ENCODE measurements at places on chromosomes 1 and 21.

DNA sequence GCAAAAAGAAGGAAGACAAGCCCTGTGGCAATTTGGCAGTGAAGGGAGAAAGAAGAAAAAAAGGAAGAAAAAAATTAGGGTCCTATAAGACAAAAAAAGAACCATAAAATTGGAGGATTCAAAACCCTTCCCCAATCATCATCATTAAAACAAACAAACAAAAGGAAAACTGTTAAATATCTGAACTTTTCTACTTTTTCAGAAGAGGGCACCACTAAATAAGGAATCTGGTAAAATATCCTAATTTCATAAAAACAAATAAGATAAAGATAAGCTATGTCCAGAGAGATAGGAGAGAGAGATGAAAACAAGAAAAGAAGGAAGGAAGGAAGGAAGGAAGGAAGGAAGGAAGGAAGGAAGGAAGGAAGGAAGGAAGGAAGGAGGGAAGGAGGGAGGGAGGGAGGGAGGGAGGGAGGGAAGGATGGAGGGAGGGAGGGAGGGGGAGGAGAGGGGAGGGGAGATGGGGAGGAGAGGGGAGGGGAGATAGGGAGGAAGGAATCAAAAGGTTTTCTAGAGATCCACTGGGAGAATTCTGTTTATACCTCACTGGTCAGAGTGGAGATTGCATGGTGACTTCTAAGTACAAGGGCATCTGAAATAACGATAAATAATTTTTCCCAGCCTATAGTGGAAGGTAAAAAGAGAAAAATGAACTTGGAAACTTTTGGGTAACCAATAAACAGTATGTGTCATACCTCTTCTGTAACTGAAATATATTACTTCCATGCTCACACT lies 10.4 kb upstream of the FMO2 start:
- DNase-seq, result no peak

DNA sequence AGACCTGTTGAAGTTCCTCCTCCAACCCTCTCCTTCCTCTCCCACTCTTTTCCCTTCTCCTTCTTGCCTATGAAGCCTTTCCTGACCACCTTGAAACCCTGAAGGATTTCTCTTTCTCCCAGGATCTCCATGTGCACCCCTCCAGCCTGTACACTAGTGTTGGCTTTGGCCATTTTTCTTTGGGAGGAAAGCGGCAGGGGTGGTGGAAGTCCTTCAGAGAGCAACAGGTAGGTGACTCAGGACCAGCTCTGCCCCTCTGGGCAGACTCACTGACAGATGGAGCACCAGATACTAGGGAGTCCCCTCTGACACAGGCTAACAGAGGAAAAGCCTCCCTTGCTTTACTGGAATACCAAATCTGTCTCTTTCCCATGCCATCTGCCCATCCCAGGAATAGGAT lies 4.6 kb downstream of the SLC26A9 start:
- DNase-seq, result no peak

DNA sequence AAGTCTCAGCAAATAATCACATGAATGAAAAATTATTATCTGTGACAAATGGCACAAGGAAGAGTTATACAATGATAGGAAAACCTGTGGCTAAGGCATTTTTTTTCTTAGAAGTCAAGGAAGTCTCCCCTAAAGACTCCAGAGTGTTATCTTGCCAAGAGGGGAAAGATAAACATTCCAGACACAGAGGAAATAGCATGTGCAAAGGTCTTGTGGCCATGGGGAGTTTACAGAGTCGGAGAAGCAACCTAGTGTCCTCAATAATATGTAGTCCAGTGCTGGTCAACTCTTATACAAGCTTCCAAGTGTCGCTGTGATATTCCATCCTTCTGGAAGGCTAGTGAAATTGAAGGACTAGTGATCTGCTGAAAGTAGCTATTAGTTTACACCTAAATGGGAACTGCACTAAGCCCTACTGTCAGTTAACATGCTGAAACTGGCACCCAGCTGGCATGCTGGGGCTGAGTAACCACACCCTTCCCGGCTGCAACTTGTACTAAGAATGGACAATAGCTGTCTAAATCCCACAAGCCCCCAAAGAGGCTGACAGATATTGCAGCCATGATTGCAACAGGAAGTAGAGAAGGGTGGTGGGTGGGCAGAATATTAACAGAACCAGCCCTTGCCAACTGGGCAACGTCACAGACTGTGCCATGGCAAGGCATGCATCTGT lies 11.5 kb upstream of the ATP1B1 start:
- DNase-seq, result no peak

DNA sequence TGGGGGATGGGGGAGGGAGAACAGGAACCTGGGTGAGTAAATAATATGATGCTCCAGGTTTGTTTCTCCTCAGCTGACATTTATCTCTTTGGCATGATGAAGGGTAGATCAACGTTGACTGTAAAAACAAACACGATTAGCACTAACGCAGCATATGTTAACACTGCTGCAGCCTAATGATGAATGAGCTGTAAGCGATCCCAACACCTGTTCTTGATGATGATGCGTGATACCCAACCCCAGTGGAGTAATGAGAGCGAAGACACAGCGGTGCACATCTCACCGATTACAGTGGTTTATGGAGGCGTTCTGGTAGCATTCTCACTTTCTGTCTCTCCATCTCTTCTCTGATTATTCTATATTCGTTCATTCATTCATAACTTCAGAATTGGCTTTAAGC lies 640.4 kb downstream of the USP25 start:
- DNase-seq, result no peak

- DNase-seq, result no peak
These were observed 95.7 kb upstream of the NR5A2 start for GRCh38 chr1:199931666-199932377.

- no peak for DNase-seq
These were observed 61.9 kb upstream of the ADGRL2 start for GRCh38 chr1:81738875-81739274.

- DNase-seq, result no peak
These were observed 3.5 kb downstream of the KRTAP10-9 start for GRCh38 chr21:44630440-44630839.

- no peak for DNase-seq
These were observed 81.5 kb downstream of the RRAGC start for GRCh38 chr1:38778051-38778450.

- DNase-seq, result no peak
These were observed 91.2 kb upstream of the SLC45A1 start for GRCh38 chr1:8226747-8227146.

GRCh38 chr21:16755061-16755460 lies 757.8 kb upstream of the CXADR start:
- no peak for DNase-seq

DNA sequence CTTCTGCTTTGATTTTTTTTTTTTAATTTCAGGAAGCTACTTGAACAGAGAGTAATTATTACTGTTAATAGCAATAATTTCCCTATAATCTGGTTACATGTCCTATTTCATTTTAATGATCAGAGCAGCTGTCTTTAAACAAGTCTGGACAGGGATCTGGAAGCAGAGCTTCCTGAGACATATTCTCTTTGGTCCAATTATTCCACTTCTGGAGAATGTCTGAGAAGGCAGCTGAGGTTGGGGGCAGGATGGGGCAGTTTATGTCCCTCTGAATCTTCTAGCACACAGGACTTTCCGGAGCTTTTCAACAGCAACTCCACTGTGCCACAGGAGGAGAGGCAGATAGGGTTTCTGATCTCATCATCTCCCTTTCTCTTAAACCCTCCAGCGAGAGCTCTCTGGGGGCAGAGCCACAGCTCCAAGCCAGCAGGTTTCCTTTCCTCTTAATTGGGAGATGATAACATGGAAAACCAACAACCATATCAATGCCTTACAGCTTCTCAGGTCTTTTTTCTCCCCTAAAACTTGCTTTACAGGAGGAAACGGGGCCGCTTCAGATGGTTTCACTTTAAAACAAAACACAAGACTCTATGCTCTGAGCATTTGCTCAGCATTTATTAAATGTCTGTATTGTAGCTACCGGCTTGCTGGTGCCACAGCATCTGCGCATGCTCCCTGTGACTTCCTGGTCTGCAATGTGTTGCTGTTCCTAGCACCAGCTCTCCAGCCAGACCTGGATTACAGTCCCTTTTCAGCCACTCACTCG lies 425.7 kb upstream of the USP24 start:
- DNase-seq, result no peak

GRCh38 chr1:235327559-235328270 lies at the start of gene ARID4B:
Gene ARID4B, minus strand, starts transcription at chr1:235328179. Its CDS starts 1,260 bp downstream, at chr1:235326919.
- DNase-seq, result no peak

DNA sequence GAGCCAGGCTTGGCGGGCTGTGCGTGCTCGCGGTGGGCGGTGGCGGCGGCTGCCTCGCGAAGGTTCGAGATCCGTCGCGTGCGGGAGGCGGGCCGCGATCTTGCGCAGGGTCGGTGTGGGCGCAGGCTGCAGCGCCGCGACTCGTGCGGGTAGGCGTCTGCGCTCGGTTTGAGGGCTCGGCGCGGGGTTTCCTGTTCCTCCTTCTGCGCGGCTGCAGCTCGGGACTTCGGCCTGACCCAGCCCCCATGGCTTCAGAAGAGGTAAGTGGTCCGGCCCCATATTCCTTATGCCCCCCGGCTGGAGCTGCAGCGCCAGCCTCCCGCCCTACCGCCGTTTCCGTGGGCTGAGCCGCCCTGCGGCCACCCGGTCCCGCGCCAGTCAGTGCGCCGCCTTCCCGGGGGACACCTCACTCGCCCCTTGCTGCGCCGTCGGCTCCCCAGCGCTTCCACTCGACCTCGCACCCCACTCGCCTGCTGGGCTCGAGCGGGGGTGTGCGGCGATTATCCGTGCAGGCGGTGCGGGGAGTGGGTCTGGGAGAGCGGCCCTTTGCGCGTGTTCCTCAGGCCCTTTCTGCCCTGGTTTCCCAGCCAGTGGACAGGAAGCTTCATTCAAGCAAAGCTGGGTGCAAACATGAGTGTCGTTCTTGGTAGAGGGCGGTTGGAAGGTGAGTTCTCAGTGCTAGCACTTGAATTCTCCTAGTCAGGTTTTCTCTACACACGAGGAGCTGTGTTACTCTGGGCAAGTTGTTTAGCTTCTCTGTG lies at the start of gene CACYBP:
CACYBP (plus strand) TSS at position 12 of the 761 bp plus-strand sequence; CDS start at position 246, 234 bp downstream.
- no peak for DNase-seq

DNA sequence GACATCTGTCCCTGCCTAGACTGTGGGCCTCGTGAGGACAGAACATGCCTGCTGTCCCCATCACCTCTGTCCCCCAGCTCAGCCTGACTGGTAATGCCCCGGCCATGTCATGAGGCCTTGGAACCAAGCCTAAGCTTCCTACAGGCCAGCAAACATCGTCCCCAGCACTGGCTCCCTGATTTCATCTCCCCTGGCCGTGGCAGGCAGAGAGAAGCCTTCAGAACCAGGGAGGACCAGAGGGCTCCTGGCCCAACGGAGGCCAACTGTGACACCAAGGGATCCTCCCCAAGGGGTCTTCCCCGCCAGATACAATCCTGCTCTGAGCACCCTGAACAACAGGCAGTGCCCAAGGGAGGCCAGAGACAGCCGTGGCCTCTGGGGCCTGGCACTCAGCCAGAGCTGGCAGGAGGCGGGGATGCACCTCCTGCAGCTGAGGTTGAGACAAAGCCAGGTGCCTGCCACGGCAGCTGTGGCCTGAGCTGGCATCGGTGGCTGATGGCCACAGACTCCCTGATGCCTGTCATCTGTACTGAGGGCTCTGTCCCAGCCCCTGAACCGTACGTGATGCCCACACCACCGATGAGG lies 9.9 kb upstream of the NPHP4 start:
- DNase-seq, result no peak

GRCh38 chr1:202836623-202837403 lies 26.1 kb downstream of the PCAT6 start:
- no peak for DNase-seq

GRCh38 chr1:7893529-7894180 lies 40.8 kb upstream of the UTS2 start:
- DNase-seq, result no peak

DNA sequence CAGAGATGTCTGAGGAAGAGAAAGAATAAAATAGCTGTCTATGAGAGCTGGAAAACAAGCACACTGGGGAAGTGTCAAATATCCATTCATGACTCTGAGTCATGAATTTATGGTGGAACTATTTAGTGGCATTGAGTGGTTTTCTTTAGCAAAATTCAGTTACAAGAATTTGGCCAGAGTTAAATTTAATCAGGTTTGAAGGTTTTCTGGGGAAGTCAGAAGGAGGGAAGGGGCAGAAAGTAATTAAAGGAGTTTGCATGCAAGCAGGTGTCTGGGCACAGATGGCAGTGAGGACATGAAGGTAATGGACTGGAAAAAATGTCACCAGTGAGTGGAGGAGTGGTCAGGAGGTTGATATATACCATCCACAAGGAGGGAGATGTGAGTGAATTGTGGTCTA lies 121.9 kb upstream of the IVNS1ABP start:
- no peak for DNase-seq

- DNase-seq, result no peak
These were observed 40.5 kb upstream of the AKT3 start for GRCh38 chr1:243890576-243890975.

- DNase-seq, result no peak
These were observed 85.2 kb downstream of the TBX19 start for GRCh38 chr1:168365719-168366479.

- DNase-seq, result no peak
These were observed 4.0 kb downstream of the ZBTB7B start for GRCh38 chr1:155006601-155007101.

DNA sequence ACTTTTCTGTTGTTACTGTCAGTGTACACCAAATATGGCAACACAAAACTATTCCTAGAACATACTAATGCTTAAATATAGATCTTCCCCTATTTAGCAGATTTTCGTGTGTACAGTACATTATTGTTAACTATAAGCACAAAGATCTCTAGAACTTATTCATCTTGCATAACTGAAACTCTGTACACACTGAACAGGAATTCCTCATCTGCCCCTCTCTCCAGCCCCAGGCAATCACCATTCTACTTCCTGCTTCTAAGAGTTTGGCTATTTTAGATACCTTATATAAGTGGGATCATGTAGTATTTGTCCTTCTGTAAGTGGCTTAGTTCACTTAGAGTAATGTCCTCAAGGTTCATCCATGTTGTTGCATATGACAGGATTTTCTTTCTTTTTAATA lies 4.5 kb upstream of the RGL1 start:
- no peak for DNase-seq

DNA sequence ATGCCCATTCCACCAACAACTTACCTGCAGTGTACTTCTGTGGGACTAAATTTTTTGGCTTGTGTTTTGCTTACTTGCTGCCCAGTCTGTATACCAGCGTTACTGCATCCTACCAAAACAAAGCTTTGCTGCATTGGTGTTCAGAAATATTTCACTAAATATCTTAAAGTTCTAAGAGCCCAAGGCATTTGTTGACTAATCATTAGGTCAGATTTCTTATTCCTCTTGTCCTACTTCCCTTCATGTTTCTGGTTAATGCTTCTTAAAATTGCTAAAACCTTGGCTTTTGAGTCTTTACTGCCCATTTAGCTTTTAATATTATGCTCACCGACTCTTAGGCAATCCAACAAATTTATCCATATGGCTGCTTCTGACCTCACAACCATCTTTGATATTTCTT lies 161.8 kb downstream of the DPYD start:
- DNase-seq, result no peak
